Head of caudate nucleus (tissue), 42 donors: ENCODE measurements at places on chromosomes 3 and 15.

DNA sequence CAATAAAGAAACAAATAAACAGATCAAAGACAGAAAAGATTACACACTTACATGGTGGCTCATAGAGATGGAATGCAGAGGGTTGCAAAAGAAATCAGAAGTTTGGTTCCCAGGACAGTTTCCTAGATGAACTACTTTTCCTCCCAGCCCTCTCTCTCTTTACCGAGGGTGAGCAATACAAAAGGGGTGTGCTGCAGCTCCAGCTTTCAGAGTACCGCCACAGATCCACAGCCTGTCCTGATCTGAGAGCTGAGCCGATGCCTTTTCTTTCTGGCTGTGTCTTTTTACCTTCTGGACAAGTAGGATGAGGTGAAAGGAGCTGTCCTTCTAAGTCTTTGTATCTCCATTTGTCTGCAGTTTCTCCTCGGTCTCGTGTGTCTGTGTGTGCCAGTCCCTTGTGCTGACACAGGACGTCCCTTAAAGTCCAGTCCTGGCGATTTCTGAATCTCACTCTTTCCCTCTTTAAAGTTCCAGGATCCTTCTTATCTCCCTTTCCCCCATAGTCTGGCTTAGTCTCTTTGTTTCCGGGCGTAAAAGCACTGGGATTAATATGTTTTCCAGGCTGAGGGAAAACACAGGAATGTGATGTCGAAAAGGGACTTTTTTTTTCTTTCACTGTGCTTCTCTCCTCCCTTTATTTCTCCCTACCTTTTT lies 540 bp downstream of the CCDC80 start:
- no peak for DNase-seq

DNA sequence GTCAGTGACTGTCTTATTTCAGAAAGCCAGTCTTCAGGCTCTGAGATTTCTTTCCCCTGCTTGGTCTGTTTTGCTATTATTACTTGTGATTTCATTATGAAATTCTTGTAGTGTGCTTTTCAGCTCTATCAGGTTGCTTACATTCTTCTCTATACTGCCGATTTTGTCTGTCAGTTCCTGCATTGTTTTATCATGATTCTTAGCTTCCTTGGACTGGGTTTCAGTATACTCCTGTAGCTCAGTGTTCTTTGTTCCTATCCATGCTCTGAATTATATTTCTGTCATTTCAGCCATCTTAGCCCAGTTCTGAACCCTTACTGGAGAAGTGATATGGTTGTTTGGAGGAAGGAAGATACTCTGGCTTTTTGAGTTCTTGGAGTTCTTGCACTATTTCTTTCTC lies 40.5 kb downstream of the CEP63 start:
- DNase-seq: no peak

GRCh38 chr3:133855772-133856171 lies 39.9 kb downstream of the RAB6B start:
- no peak for DNase-seq

DNA sequence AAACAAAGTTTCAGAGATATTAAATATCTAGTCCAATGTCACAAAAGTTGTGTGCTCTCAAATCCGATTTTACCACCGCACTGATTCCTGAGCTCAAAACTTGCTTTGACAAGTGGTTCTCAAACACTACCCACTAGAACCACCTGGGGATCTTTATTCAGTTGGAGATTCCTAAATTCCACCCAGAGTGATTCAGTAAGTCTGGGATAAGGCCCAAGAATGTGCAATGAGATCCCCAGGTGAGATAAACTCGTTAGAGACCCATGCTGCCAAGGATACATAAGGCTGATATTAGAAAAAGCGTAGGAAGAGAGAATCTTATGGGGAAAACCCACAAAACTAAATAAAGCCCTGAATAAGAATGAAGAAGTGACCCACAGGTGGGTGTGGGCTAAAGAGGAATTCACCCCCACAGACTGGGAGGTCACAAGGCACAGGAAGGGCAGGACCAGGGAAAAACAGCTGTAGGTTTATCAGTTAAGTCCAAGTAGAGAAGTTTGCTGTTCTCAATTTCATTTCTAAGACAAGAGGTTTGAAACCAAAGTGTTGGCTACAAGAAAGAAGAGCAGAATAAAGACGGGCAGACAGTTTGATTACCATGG lies 11.5 kb upstream of the RPS17 start:
- no peak for DNase-seq

DNA sequence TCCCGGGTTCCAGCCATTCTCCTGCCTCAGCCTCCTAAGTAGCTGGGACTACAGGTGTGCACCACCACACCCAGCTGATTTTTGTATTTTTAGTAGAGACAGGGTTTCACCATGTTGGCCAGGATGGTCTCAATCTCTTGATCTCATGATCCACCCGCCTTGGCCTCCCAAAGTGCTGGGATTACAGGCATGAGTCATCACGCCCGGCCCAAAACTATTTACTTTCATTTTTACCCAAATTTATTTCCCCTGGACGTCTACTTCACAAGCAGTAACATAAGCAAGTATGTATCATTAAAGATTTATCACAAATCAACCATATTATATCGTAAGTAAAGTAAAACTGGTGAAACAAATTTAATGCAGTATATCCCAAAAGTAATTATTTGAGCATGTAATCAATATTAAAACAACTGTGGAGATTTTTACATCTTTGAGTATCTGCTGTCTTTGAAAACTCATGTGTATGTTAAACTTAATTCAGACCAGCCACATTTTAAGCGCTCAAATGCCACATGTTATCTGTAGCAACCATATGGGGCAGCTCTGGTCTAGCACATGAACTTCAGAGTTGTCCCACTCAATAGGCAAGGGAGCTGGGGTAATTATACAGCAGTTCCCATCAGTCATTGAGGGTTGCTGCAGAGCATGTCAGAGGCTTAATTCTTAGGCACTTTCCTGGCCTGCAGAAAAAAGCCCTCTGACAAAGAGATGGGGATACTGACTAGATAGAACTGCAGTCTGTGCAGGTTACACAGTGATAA lies 185.7 kb upstream of the CTDSPL start:
- no peak for DNase-seq

- peak; percentile 52 for DNase-seq
Measured at GRCh38 chr3:196968233-196969133, at the start of gene PIGZ. TSS of gene PIGZ (minus strand) at chr3:196968833. CDS start at chr3:196952031, 16,802 bp downstream.

DNA sequence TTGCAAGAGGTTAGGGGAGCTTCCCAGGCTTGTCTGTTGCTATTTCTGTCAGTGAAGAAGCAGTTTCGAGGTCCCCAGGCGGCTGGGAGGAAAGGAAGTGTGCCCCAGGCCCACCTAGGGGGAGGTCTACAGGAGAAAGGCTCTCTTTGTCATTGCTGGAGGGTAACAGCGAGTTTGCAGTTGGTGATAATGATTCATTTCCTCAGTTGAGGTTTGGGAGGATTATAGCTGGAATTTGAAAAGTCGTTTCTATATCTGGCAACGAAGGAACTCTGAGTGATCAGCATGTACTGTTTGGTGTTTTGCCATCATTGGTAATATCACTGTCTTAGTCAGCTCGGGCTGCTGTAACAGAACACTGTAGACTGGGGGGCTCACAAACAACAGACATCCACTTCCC lies 65.5 kb upstream of the UBE3A start:
- DNase-seq: no peak

DNA sequence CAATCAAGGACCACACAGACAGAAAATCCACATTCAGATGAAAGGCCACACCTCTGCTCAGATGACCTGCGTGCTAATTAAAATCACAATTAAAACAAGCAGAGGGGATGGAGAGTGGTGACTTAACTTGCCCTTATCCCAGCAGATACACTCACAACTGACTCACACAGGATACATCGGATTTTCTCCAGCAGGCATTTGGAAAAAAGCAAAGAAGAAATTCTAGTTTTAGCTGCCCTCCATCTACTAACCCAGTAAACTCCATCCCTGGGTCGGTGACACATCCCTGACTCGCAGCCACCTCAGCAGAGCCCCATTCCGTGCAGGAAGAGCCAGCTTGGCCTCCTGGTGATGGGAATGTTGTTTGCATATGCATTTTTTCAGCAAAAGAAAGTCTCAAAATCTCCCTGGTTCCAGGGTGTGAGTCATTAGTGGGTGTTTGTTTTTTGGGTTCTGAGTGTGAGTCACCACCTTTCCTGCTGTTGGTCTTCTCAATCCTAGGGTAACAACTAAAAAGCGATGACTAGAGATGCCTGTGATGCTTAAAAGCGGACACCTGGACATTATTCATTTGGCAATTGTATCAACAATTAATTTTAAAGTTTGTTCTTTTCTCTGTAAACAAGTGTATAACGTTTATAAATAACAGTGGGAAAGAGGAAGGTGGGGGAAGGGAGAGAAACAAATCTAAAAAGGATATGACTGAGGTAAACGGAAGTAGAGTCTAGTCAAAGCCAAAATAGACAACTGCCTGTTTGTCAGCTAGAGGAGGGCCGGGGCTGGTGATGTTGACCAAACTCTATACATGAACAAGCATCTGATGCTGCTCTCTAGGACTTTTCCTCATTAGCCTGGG lies 49.8 kb upstream of the SLC4A7 start:
- DNase-seq: no peak

- DNase-seq: no peak
Measured at GRCh38 chr3:122272879-122273278, 52.2 kb upstream of the CSTA start.
